ENCODE measurements at places on chromosomes 6 and 20.

- no peak for DNase-seq
Measured at GRCh38 chr6:378958-379409, 12.6 kb upstream of the IRF4 start.

GRCh38 chr6:98787435-98787834, 46.9 kb upstream of the POU3F2 start:
- DNase-seq: no peak

DNA sequence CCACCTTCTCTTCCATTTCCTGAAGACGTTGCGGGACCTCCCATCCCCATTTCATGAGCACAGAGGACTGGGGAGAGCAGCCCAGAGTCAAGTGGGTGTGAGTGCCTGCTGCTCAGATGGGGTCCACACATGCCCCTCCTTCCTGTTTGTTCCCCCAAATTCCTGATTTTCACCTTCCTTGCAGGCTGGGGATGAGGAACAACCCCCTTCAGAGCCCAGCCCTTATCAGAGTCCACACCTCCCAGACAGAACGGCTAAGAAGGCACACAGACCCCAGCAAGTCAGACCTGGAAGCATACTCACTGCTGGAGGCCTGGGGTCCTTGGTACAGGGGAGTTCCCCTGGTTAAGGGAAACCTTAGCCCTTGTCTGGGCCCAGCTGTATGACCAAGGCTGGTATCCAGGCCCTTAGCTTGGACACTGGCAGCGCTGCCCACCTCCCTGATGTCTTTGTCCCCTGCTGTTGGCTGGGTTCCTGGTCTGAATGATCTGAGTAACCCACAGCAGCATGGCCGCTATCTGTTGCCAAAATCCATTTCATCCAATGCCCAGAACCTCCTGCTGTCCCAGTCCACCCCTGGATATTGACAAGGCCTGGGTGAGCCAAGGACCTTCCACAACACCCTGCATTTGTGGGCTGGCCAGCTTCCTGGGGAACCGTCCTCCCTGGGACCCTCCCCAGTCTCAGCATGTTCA, 230.9 kb downstream of the SYNDIG1 start:
- DNase-seq: no peak

DNA sequence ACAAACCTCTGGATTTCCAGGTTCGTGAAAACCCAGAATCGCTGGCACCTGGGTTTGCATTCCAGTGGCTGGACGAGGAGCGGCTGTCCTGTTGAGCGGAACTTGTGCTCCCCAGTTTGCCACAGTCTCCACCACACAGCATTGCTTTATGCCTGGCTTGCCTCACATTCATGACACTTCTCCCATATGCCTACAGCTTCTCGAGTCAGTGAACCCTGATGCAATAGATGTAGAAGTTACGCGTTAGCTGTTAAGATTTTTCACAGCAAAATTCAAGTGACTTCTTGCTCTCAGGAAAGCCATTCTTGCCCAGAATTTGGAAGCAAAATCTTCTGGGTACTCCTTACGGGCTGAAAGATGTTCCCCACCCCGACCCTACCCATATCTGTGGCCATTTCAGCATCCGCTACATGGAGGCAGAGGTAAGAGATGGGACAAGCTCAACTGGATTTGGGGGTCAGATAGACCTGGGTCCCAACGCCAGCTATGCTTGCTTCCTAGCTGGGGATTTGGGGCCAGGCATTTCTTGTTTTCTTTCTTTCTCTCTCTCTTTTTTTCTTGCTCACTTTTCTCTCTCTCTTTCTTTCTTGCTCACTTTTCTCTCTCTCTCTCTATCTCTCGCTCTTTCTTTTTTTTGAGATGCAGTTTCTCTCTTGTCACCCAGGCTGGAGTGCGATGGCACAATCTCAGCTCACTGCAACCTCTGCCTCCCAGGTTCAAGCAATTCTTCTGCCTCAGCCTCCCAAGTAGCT, 12.4 kb upstream of the GDAP1L1 start:
- no peak for DNase-seq

DNA sequence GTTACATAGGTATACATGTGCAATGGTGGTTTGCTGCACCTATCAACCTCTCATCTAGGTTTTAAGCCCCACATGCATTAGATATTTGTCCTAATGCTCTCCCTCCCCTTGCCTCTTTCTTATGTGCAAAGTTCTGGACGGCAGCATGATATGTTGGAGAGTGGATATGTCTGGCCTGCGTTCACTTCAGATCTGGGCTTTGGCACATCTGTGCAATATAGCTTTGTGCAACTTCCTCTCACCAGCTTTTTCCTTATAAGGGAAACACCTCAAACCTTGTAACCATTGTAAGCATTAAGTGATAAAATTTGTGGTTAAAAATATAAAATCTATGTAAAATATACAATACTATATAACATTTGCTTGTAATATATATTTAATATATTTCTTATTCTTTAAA, 288.0 kb downstream of the PHACTR1 start:
- DNase-seq: no peak

- no peak for DNase-seq
Measured at GRCh38 chr6:143967706-143968376, 40.2 kb downstream of the PLAGL1 start.

DNA sequence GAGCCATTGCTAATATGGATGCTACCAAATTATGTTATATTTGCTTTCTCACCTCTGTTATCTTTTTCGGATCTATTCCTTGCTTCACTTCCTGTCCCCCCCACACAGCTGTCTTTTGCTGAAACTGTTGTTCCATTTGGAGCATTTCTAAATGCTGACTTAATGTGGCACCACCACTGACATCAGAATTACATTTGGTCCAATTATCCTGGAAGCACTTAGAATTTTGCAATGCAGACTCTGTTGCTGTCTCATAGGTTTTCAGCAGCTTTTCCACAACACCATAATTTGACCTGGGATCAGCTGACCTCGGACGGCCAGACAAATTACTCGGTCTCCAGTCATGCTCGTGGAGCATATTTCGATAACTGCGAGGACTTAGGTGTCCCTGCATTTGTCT, 12.8 kb downstream of the KIAA0408 start:
- no peak for DNase-seq

DNA sequence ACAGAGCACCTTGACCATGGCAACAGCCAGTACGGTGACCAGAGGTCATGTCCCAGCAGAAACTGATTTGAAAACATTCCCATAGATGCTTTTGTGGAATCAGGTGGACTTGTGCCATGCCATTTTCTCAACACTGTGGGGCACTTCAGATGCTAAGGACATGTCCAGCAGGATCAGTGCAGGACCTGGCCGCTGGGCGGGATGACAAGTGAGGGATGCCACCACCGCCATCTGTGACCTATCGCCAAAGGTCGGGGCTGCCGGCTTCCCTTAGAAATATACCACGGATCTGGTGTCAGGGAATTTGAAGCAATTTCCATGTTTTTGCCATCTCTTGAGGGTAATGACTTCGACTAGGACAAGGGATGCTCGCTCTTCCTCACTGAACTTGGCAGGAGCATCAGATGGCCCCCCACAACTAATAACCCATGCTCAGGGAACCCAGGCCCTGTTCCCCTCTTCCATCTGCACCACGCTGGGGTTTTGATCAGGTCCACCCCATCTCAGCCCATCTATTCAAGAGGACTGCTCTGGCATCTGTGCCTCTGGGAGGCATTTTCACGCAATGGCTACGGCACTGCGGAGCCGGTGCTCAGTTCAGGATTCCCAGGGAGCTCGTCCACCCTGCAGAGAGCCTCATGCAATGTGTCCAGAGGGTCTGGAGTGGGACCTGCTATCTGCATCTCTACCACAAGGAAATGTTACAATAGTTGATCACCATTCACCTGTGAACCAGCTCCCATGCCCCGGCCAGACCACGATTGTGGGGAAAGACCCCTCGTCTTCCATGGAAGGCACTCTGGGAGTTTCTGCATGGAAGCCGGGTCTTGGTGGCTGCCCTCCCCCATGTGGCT, 302.6 kb downstream of the TAF4 start:
- DNase-seq: no peak

- no peak for DNase-seq
Measured at GRCh38 chr20:57649617-57650015, 29.4 kb upstream of the ZBP1 start.

- DNase-seq: no peak
Measured at GRCh38 chr6:125251516-125252220, 50.1 kb downstream of the HDDC2 start.

- no peak for DNase-seq
Measured at GRCh38 chr6:52364480-52365166, 2.7 kb downstream of the PAQR8 start.

DNA sequence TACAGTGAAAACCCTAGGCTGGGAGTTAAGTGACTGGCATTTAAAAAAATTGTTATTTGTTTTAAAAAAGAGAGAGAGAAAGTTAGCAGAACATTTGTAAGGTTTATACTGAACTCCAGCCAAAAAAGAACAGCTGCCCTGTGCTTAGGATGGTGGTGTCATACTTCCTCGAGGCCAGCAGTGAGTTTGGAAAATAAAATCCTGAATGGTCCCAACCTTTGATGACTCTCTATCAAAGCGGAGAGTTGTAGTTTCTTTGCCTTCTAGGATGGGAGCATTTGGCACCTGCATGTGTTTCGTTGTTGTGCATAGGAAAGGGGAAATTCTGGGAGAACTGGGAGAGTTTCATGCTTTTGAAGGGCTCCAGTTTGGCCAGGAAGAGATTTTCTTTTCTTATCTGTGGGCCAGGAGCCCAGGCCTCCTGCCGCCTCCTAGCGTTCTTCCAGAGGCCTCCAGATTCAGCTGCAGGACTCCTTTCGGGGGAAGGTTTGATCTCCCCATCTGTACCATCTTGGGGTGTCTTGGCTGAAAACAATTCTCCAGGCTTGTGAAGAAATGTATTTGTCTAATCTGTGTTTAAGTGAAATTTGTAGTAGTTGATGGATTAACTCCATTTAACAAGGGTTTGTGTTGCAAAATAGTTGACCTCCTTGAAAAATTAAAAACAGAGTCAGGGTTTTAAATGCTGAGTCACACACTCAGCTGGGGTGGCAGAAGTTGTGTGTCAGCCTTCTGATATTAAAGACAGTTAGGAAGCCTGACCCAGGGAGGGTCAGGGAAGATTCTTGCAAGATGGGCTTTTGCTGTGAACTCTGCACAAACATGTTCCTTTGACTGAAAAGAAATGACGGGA, 63.4 kb downstream of the TXNDC5 start:
- no peak for DNase-seq

GRCh38 chr6:57262488-57262887, 40.4 kb upstream of the RAB23 start:
- DNase-seq: no peak

- DNase-seq: no peak
Measured at GRCh38 chr6:45743028-45743615, 272.5 kb downstream of the CLIC5 start.

DNA sequence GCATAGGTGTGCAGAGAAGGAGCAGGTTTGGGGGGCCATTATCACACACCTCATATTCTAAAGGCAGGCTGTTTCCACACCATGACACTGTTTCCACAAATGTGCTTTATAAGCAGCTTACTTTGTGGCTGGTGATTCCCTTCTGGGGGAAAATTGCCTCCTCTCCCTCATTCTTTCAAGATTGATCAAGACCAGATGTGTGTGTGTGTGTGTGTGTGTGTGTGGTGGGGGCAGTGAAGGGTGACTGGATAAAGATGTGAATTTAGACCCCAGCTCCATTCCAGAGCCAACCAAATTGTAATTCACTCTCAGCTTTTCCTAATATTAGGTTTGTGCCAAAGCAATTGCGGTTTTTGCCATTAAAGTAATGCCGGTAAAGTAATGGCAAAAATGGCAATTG, 45.6 kb downstream of the EDN3 start:
- DNase-seq: no peak

DNA sequence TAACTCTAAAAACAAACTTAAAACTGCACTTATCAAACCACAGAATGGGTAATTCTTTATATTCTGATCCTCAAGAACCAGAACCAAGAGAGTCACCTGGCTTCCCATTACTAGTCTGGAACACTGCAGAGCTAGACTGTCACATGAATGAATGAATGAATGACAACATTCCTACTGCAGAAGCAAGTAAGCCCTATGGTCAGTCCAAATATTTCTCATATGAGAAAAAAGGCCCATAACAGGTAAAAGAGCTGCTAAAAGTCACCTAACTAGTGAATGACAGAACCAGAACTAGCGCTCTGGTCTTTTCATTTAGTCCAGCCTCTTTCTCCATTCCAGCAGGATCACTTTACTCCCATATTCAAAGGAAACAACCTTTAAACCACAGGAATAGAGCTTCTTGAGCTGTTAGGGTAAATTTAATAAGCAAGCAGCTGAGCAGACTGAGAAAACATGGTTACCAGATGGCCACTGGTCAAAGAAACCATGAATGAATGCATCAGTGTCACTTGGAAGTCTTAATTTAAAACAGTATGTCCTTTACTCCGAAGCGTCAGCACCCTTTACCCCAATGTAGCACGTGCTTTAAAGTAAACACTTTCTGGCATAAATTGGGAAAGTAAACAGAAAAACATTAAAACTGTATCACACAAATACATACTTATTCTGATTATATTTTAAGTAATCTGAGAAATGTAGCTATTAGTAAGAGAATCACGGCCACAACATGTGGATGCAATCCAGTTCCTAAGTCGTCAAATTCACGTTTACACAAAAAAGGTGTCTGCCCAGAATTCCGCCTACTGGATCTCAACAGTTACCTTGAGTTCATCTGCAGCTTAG, 1.4 kb downstream of the PREP start:
- no peak for DNase-seq

GRCh38 chr20:33130568-33131061, 37.3 kb upstream of the BPIFA2 start:
- no peak for DNase-seq

DNA sequence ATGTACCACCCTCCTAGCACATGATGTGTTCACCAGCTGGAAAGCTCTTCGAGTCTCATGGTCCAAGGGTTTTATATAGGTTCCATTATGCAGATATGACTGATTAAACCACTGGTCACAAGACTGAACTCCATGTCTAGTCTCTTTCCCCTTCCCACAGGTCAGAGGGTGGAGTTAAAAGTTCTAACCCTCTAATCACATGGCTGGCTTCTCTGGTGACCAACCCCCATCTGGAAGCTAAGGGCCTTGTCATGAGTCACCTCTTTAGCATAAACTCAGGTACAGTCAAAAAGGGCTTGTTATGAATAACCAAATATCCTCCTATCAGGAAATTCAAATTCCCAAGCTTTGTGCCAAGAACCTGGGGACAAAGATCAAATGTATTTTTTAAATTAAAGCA, 52.0 kb upstream of the KLHL31 start:
- DNase-seq: no peak

GRCh38 chr6:135438907-135439535, 58.5 kb downstream of the AHI1 start:
- DNase-seq: no peak

- no peak for DNase-seq
Measured at GRCh38 chr20:52399352-52399751, 207.8 kb upstream of the ZFP64 start.

DNA sequence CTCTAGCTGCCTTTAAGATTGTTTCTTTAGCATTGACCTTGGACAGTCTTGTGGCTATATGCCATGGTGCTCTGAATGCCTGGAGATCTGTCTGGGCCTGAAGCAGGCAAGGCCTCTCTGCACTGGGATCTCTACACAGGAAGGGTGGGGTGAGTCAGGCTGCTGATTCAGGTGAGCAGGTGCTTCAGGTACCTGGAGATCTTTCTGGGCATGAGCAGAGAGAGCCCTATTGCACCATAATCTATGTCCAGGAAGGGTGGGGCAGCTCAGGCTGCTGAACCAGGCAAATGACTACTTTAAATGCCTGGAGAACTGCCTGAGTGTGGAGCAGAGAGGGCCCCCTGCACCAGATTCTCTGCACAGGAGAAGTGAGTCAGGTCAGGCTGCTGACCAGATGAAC, 94.5 kb downstream of the TPBG start:
- DNase-seq: no peak
